Skin of body (tissue), 3 donors: ENCODE measurements at places on chromosomes 12 and 14. TPM values are rescaled to one million over a fixed set of nuclear protein-coding genes. Genes with fewer than 3 reads are reported as not detected.

DNA sequence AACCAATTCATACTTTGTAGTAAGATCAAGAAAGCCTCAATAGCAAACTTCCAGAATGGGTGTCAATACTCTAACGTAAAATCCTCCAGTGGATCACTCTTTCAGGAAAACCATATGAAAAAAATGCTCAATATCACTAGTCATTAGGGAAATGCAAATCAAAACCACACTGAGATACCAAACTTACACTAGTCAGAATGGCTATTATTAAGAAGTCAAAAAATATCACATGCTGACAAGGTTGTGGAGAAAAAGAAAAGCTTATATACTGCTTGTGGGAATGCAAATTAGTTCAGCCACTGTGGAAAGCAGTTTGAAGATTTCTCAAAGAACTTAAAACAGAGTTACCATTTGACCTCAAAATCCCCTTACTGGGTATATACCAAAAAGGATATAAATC is 49.5 kb upstream of the ATXN7L3B start:
- DNase-seq, result no peak

IFI27L1 gene
- 10.4 TPM for total RNA-seq

AGAP2 gene
- 1.1 TPM for total RNA-seq

DNA sequence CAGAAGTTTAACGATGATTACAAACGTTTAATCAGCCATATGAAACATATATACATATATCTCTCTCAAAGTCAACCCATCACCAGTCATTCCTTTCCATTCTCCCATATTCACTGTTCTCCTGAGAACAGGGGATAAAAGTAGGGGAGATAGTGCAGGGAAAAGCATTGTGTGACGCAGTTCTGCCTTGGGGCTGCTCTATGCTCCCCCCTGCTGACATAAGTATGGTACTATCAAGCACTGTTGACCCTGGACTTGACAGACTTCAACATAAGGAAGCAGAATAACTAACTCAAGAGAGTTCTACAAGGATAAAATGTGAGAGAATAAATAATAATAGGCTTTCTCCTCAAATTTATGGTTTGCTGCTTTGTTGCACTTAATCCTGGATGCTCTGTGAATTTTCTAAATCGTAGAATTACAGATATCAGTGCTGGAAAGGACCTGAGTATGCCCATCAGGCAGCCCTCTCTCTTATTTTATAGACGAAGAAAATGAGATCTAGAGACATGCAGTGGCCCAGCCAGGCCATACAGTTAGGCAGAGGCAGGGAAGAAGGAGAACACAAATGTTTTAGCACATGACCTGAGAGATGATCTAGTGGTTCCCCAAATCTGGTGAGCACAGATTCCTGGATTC is 87.2 kb downstream of the SCN8A start:
- peak; percentile 15 for DNase-seq
